ENCODE measurements at places on chromosomes 4 and X. TPM values are rescaled to one million over a fixed set of nuclear protein-coding genes. Genes with fewer than 3 reads are reported as not detected.

- no peak for DNase-seq
Observed at GRCh38 chr4:176792326-176793059, at the start of gene VEGFC. TSS of gene VEGFC (minus strand) at chr4:176792922. CDS start at chr4:176792311, 611 bp downstream.

DNA sequence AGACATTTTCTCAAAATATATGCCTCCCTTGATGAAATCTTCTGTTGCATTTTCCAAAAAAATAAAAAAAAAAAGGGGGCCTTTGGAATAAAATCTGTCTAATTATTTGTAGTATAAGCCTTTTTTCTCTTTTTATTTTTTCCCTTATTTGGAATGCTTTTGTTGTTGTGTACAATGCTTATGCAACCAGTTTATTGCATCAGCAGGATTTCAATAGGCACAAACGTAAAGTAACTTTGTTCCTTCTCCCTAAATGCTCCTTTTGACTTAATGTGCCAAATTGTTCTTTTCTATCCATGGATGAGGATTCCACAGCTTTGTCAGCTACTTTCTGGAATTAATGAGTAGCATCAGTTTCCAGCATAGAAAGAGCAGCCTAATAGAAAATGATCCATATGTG is 59.6 kb upstream of the HPGD start:
- DNase-seq, result no peak

GRCh38 chrX:94908648-94909047 is 1234.6 kb downstream of the FAM133A start:
- no peak for DNase-seq

IL3RA gene
- total RNA-seq, result 5.2 TPM

PPEF2 gene
- not detected for total RNA-seq

All from omental fat pad (tissue), 4 donors.